ENCODE measurements at places on chromosomes 1 and 21.

GRCh38 chr1:181661569-181661968, 178.3 kb downstream of the CACNA1E start:
- DNase-seq: no peak

DNA sequence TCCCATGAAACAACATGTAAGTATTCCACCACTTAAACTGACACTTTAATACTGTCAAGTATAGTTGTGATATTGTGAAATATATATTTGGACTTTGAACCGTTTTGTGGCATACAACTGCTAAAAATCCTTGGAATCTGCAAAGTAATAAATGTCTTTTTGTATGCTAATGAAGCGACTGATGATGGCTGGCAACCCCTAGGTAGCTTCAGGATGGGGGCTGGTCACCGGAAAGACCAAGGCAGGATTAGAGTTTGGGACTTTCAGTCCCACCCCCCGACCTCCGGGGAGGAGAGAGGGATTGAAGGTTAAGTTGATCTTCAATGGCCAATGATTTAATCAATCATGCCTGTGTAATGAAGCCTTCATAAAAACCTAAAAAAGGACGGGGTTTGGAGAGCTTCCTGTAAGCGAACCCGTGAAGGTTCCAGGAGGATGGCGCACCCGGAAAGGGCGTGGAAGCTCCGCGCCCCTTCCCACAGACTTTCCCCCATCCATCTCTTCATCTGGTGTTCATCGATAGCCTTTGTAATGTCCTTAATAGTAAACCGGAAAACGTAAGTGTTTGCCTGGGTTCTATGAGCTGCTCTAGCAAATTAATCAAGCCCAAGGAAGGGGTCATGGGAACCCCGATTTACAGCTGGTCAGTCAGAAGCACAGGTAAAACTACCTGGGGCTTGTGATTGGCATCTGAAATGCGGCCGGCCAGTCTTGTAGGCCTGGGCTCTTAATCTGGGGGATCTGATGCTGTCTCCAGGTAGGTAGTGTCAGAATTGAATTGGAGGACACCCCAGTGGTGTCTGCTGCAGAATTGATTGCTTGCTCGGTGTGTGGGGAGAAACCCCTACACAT, 1.8 kb upstream of the ZNF281 start:
- DNase-seq: no peak

DNA sequence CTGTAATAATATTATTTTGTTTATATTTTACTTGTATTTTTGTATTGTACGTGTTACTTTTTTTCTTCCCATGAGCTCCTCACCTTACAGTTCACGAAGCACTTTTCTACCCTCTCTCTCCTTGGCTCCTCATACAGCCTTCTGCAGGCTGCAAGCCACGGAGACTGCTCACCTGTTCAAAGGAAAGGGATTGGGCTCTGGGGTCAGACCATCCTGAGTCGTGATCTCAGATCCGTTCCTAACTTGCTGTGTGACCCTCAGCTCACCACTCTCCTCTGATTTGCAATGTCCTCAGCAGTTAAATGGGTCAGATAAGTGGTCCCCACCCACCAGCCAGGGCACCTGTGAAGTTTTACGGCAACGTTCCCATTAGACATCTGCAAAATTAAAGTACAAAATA, 54.1 kb downstream of the VWA5B1 start:
- DNase-seq: no peak

- DNase-seq: peak; percentile 86
Observed at GRCh38 chr1:162069334-162070093, at the start of gene NOS1AP. TSS of gene NOS1AP (plus strand) at chr1:162069691. CDS start at chr1:162070178, 487 bp downstream.

- no peak for DNase-seq
Observed at GRCh38 chr1:47031059-47031458, 7.6 kb downstream of the CYP4X1 start.

GRCh38 chr1:42479621-42480020, 16.5 kb downstream of the CCDC30 start:
- DNase-seq: no peak

GRCh38 chr21:17650292-17650691, 37.6 kb upstream of the BTG3 start:
- no peak for DNase-seq

DNA sequence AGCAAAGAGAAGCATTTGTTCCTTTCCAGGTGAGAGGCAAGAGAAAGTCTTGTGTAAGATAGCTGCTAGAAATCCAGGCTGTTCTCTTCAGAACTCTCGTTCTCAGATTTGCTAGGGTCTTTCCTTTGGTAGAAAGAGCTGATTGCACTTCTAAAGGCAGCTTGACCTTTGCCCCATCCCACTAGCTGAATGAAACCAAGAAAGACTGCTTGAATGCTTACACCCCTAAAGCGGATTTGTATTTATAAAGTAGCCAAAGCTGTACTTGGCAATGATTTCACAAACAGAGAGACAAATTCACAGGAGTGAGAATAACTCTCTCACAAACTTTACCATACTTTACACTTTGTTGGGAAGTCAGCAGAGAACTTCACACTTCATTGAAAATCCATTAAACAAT, 424.1 kb downstream of the TTLL7 start:
- no peak for DNase-seq

DNA sequence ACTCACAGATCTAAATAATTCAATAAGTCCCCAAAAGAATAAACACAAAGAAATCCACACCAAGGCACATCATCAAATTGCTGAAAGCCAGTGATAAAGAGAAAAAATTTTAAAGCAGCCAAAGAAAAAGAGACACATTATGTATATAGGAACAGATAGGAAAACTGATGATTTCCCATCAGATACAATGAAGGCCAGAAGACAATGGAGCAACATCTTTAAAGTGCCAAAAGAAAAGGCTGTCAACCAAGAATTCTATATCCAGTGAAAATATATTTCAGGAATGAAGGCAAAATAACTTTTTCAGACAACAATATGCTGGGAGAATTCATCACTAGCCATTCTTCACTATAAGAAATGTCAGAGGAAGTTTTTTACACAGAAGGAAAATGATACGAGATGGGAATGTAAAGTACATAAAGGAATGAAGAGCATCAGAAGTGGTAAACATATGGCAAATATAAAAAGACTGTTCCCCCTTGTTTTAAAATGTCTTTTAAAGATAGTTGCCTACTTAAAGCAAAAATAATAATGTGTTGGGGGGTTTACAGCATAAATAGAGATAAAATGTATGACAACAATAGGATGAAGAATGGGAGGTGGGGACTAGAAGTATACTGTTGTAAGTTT, 9.4 kb upstream of the MYOG start:
- DNase-seq: no peak

Measured in activated T-cell treated with anti-CD3 and anti-CD28 coated beads, Interleukin-2, amount 50 U/mL, for 24 hours (primary cell).